Mesendoderm (in vitro differentiated cells): ENCODE measurements at places on chromosomes 12 and 14.
A peak's percentile ranks its signal among the peaks of the same experiment; 100 is the strongest.

- DNase-seq = no peak
These were observed 505 bp upstream of the BCDIN3D start for GRCh38 chr12:49843411-49843810.

DNA sequence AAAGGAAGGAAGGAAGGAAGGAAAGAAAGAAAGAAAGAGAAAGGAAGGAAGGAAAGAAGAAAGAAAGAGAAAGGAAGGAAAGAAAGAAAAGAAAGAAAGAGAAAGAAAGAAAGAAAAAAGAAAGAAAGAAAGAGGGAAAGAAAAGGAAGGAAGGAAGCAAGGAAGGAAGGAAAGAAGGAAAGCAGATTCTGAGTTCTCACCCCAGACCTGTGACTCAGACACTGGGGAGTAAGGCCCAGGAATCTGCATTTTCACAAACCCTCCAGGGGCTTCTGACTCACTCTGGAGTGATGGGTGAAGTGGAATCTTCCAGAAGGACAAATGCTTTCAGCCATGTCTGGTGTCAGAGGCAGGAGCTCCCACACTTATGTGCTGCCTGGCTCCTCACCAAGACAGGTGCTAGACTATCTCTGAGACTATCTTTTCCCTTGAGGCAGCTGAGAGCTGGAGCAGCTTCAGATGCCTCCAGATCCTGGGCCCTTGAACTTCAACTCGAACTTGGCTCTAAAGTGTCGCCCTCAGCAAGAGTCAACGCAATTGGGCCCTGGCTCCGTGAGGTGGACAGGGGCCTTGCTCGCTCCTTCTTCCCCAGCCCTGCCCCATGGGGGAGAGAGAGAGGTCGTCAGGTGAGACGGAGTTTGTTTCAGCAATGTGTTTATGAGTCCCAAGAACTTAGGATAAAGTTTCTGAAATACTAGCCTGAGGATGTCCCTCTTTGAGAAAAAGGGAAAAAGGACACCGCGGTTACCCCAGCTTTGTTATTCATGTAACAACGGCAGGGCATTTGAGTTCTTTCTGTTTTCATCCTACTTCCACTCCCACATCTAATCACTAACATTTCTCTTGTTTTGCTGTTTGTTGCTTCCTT is 19.8 kb upstream of the SCARB1 start:
- DNase-seq = peak; percentile 62

GRCh38 chr14:71932229-71932981 is at the start of gene RGS6:
RGS6 (plus strand) TSS chr14:71932429.
- peak; percentile 90 for DNase-seq

DNA sequence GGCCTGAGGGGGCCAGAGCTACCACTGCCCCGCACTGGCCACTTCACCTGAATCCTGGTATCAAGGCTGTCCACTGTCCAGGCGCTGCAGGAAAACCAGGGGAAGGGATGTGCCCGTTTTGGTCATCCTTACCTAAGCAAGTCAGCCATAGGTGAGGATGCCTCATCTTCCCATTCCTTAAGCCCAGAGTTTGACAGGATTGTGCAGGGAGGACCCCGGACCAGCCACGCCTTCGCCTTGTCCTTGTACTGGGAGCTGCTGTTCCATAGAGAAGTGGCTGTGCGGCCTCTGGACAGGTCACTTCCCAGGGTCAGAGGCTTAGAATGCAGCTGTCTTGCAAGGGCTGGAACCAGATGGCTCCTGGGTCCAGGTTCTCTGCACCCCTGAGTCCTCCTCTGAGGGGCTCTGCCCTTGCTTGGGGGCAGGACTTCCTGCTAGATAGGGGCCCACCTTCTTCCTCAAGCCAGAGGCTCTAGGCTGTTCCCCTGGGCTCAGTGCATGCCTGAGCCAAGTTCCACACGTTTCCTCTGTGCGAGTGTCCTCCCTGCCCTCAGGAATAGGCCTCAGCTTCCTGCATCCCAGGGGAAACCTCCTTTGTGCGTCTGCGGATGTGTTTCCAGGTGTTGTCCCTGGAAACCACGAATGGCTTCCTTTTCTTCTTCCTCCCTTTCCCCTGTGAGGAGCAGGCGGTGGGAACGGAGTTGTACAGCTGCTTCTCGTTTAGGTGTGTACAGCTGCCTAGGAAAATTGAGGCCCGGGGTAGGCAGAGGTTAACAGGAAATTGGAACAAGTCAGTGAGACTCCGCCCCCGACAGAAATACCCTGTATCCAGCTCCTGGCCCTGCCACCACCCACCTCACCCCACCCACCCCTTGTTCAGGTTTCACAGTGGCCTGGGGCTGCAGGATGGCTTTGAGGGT is 54.3 kb upstream of the RIN3 start:
- DNase-seq = no peak

GRCh38 chr14:65461730-65462129 is 49.2 kb downstream of the FUT8 start:
- DNase-seq = no peak

GRCh38 chr12:15527201-15528080 is 205.1 kb downstream of the PTPRO start:
- DNase-seq = peak; percentile 65

GRCh38 chr14:83085136-83085535 is 1551.5 kb upstream of the SEL1L start:
- DNase-seq = no peak

DNA sequence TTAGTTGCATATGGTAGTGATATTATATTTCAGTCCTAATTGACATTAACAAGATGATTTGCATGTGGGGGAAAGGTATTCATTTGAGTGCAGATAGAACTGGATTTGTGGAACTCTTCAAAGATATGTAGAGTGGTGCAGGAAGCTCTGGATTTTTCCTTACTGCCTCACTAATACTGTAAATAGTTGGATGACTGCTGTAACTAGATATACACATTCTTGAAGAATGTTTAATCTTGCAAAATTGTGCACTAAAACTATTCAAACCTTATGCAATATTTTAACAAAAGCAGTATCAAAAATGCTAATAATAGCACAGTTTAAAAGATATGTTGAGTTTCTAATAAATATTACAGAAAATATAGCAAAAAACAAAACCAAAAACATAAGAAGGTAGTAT is 43.1 kb upstream of the ATF7IP start:
- DNase-seq = no peak

DNA sequence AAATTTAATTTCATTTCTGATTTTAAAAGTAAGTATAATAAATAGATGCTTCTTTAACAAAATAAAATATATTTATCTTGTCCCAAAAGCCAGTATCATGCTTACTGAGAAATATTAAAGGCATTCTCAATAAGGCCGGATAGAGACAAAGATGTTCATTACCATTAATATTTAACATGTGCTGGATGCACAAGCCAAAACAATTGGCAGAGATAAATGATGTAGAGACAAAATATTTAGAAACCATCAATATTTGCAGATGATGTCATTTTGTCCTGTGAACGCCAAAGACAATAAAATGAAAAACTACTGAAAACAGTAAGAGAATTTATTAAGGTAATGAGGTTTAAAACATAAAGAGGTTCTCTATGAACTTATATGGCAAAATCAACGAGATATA is 313.5 kb downstream of the ITPR2 start:
- no peak for DNase-seq

- DNase-seq = peak; percentile 19
These were observed 124.9 kb upstream of the ATXN7L3B start for GRCh38 chr12:74412606-74413230.

GRCh38 chr12:89650239-89650638 is 58.4 kb downstream of the ATP2B1 start:
- DNase-seq = no peak

- no peak for DNase-seq
These were observed 6.5 kb downstream of the NACA start for GRCh38 chr12:56718636-56719035.

DNA sequence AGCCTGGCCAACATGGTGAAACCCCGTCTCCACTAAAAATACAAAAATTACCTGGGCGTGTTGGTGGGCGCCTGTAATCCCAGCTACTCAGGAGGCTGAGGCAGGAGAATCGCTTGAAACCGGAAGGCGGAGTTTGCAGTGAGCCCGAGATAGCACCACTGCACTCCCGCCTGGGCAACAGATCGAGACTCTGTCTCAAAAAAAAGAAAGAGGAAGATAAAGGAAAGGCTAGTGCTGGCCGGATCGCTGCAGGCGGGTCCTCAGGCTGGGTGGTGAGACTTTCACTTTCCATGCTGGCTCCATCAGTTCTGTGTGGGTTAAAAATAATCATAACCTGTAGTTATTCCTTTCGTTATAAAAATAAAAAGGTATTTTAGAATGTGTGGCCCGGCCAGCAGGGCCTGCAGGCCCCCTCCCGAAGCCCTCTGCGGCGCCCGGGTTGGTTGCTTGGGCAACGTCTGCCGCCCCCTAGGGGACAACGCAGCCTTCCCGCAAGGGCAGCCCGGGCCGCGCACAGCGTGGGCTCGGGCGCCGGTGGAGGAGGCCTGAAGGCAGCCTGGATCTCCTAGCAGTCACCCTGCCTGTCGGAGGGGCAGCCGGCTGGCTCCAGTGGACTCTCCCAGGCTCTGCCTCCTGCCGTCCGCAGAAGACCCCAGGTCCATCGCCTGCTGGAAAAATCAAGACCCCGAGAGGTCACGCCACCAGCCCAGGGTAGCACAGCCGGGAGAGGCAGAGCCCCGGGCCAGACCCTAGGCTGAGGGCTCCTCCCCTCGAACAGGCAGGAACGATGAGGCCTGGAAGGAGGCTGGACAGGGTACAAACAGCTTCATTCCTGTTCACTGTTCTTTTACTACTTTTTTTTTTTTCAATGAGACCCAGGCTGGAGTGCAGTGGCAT is 5.0 kb upstream of the SLC25A47 start:
- peak; percentile 79 for DNase-seq

GRCh38 chr12:121483949-121484348 is 84.0 kb downstream of the RNF34 start:
- DNase-seq = no peak

- no peak for DNase-seq
These were observed 42.0 kb downstream of the EVL start for GRCh38 chr14:100107236-100107635.

DNA sequence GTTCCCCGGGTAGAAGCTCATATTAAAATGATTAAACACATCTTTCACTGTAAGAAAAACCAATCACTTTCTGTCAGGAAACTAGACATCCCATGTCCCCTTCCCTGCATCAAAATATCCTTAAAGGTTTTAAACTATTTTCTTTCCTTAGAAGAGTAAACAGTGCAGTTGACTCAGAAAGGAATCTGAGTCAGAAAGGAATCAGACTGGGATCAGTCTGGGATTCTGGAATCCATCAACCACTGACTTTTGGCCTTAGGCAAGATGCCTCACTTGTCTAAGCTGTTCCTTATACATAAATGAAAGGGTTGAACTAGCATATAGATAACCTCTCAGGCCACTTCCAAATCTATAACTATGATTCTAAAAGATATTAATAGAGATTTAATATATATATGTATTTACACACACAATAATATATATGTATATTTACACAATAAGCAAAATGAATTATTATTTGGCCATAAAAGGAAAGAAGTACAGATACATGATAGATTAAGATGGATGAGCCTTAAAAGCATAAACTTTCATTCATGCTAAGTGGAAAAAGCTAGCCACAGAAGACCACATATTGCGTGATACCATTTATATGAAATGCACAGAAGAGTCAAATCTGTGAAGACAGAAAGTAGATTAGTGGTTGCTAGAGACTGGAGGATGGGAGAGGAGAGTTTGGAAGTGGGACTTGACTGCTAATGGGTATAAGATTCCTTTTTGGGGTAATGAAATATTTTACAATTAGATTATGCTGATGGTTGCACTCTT is 114.4 kb downstream of the SLC38A1 start:
- DNase-seq = no peak

DNA sequence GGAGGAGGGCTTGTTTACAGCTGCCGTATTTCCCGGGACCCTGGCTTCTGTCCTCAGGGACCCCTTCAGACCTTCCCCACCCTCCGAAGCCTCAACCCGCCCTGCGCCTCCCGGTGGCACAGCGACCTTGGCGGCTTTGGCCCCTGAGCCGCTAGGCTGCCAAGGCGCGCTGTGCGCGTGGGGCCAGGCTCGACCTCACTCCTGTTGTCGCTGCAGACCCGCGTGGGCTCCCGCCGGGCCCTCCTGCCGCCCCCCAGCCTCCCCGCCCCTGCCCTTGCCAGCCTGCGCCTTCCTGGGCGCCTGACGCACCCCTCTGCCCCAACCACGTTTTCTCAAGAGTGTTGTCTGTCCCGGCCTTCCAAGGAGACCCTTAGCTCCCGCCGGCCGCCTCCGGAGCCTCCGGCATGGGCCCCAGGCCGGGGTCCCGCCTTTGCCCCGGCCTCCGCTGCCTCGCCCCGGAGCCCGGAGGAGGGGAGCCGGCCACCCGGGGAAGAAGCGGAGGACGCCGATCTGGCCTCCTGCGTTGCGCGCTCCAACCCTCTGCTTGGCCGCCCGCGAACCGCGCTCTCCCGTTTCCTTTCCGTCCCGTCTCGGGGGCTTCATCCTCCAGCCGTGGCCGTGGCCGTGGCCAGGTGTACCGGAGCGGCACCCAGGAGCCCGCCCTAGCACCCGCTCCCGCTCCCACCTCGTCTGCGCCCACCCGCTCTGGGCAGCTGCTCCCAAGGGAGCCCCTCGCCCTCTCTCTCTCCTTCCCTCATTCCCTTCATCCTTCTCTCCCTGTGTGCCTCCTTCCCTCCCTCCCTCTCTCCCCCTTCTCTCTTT is 19.9 kb downstream of the PPP2R5C start:
- peak; percentile 30 for DNase-seq

DNA sequence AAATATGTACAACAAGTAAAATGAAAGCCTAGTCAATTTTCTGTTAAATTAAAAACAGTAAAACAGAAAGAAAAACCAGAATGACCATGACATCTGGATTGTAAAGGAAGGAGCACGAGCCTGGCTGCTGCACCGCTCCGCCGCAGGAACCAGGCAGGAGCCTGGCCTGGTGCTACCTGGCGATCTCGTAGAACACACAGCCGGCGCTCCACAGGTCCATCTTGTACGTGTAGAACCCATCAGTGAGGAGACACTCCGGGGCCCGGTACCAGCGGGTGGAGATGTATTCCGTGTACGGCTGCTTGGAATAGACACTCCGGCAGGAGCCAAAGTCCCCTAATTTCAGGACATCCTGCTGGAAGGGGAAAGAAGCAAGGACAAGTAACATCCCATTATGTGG is 54.3 kb downstream of the MOK start:
- DNase-seq = no peak

GRCh38 chr12:25529738-25530137 is 23.3 kb downstream of the LMNTD1 start:
- DNase-seq = peak; percentile 13

GRCh38 chr14:44463356-44464004 is 43.6 kb downstream of the FSCB start:
- DNase-seq = no peak
